ENCODE measurements at places on chromosomes 7 and 10.

DNA sequence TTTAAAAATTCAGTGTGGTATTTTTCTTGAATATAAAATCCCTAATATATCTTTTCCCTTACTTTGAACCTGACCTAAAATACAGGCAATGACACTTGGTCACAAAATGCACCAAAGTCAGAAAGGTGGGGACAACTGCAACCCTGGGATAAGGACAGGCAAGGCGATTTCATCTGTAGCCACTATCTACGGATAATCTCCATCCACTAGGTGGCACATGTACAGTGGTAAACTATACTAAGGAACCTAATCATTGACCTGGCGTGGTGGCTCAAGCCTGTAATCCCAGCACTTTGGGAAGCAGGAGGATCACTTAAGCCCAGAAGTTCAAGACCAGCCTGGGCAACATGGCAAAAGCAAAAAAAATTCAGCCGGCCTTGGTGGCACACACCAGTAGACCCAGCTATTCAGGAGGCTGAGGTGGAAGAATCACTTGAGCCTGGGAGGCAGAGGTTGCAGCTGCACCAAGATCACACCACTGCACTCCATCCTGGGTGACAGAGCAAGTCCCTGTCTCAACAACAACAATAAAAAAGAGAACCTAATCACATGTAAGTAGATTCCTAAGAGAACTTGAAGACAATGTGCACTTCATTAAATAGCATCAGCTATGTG lies 98.9 kb downstream of the KMT2C start:
- DNase-seq: peak; percentile 40

DNA sequence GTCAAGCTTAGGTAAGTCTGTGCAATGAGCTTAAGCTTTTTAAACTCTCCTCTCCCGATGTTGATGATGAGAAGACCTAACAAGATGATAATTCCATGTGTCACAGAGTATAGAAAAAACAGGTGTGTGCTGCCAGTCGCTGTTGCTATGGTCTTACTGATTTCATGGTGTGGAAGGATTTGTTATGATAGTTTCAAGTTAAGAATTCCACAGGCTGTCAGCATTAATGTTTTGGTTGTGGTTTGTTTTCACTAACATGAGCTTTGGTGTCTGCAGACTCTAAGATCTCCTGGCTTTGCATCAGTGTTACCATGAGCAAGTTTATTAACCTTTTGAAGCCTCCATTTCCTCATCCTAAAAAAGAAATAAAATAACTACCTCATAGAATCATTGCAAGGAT lies 123.7 kb downstream of the NSUN6 start:
- DNase-seq: no peak

DNA sequence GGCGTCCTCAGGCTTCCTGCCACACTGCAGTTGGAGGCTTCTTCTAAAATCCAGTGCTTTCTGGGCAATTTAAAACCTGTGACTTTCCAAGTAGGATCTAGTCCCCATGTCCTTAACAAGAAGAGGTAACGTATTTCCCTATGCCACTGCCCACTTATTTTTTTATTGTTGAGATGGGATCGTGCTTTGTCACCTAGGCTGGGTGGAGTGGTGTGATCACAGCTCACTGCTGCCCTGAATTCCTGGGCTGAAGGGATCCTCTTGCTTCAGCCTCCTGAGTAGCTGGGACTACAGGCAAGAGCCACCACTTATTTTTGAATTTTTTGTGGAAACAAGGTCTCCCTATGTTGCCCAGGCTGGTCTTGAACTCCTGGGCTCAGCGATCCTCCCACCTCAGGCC lies 63.4 kb downstream of the DAGLB start:
- DNase-seq: no peak

DNA sequence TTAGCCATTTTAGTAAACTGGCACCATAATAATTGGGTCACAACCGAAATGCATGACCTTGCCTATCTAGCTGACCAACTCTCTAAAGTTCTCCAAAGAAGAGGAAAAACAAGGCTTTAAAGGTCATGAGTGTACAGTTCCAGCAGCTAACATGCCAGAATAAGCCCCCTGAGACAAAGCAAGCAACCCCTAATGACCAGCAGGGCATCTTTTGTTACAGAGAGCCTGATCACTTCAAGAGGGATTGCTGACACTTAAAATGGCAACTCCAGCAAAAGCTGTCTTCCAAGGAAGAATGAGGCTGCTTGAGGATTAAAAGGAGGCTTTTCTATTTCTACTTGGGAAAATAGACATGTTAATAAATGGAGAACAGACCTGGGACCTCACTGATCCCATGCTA lies 213.6 kb downstream of the CDC14C start:
- DNase-seq: no peak

DNA sequence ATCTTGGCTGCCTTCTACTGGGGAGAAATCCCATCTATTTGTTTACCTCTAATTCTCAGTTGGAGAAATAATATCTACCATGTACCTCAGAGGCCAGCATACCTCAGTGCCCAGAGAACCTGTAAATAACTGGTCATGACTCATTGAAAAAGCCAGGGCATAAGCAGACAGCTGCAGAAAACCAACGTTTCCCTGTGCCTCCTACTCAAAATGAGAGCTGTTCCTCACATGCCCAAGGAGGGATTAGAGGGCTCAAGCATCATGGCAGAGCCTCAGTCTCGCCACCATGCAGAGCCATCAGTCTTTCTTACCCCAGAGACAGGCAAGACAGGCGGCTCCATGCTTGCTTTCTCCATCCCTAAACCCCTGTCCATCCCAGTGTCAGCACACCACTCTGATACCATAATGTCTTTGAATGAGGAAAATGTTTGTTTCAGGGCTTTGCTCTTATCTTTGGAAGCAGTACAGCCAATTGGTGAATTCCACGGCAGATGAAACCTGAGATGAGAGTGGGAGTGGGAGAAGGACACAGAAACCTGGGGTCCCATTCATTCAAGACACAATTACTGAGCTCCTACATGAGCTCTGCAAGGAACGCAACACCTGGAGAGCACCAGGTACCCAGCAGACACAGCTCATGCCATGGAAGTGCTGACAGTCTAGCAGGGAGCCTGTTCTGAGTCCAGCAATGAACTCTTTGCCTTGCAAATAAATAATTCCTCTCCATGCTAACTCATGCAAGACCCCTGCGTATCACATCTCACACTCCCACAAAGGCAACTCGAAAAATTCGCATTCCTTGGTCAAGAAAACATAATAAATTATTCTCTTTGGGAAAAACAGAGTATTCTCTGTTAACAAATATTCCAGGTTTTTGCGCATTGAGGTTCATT lies 21.1 kb downstream of the PON1 start:
- no peak for DNase-seq

GRCh38 chr10:24128066-24128730 lies 80.7 kb upstream of the KIAA1217 start:
- no peak for DNase-seq

DNA sequence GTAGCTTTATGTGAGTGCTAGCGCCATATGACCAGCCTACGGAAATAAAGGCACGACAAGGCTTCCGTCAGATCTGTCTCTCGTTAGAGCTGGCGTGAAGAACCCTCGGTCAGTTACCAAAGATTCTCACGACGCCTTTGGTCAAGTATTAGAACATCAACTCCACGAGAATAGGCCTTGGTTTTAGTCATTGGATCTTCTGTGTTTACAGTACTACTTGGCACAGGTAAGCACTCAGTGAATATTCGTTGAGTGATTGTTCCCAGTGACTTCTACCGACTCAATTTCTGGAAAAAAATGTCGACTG lies 316 bp downstream of the RBM48 start:
- no peak for DNase-seq

DNA sequence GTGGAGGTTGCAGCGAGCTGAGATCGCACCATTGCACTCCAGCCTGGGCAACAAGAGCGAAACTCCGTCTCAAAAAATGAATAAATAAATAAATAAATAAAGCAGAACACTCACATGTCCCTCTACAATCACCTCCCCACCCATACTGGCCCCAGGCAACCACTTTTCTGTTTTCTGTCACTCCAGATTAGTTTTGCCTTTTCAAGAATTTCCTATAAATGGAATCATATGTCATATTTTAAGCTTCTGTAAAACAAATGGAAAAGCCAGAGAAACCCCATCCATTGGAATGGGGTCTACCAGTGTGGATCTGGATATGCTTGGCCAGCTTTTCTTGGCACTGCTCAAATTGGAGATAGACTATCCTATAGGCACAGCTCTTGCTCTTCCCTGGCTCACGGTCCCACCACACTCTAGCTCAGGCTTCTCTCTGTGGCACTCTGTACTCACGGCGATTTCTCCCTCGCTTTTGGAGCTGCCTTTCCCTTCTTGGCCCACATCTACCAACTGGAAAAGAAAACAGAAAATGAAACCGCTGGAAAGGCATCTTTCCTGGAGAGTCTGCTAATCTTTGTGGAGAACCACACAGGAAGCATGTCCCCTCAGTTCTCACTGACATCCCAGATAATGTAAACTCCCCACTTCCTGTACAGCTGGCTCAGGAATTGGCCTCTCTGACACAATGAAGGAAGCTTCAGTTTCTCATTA lies 210.1 kb downstream of the JCAD start:
- DNase-seq: no peak

- no peak for DNase-seq
These were observed 52.1 kb downstream of the HDAC9 start for GRCh38 chr7:18547509-18548187.

DNA sequence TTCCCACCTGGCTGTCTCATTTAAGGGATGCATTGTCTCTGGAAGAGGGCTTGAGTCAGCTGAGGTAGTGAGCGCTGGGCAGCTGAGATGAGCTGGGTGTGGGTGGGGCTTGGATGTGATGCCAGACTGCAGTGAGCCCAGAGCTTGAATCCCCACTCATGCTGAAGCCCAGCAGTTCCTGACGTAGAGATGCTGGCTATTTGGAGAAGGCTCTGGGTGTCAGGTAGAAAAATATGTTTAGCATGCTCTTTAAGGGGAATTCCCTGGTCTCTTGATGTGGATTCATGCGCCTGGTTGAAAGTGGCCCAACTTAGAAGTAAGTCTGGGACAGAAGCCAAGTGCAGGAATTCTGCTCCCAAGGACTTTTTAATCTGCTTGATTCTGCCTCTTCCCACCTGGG lies 241.5 kb upstream of the IGFBP3 start:
- no peak for DNase-seq

DNA sequence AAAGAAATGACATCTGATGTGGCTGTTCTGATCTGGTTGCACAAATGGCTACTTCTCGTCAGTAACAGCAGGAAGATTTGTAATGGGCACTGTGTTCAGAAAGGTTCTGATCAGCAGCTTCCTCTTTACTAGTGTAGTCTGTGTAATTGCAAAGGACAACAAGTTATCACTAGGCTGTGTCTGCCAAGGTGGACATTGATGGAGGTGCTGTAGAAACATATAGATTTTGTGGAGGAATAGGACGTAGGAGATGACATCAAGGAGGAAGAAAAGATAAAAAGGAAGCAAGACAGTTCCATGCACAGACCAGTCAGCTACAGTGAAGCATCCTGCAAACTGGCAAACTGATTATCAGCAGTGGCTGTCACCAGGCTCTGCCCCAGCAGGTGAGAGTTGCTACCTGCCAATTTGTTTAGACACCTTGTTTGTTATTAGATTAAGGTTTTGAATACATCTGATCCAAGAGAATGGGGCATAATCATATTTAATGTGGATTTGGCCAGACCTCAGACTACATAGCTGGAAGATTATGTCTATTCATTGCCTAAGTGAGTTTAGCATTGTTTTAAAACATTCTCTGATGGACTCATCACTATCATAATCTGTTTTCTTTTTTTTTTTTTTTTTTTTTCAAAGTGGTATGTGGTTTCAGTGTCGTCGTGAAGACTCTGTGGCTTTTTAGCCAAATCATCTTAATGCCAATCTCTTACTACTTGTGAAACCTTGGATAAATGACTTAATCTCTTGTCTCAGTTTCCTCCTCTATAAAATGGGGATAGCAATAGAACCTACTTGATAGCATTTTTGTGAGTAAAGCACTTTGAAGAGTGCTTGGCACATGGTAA lies 417.9 kb upstream of the LRGUK start:
- no peak for DNase-seq

DNA sequence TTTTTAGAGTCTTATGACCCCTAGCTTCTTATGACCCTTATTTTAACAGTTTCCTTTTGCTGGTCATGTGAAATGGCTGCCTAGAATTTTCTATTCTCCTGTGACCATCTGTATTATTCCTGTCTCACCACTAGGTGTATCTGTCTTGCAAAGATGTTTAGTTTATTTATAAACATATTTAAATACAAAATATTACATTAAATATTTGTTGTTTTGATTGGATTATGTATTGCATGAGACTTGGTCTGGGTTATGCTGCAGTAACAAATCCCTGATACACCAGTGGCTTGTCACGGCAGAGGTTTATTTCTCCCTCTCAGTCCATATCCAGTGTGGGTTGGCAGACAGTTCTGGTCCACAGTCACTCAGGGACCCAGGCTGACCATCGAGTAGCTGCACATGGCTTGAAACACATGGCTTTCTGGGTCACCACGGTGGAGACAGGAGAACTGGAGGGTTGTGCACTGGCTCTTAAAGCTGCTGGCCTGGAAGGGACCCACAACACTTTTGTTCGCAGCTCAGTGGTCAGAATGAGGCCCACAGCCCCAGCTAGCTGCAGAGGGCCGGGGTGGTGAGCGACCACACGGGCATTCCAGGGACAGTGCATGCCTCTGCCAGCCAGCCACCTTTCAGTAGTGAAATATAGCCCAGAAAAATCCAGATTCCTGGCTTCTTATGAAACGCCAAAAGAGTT lies 7.4 kb downstream of the RASSF4 start:
- no peak for DNase-seq

GRCh38 chr10:69802424-69803161 lies 887 bp downstream of the COL13A1 start:
- no peak for DNase-seq

DNA sequence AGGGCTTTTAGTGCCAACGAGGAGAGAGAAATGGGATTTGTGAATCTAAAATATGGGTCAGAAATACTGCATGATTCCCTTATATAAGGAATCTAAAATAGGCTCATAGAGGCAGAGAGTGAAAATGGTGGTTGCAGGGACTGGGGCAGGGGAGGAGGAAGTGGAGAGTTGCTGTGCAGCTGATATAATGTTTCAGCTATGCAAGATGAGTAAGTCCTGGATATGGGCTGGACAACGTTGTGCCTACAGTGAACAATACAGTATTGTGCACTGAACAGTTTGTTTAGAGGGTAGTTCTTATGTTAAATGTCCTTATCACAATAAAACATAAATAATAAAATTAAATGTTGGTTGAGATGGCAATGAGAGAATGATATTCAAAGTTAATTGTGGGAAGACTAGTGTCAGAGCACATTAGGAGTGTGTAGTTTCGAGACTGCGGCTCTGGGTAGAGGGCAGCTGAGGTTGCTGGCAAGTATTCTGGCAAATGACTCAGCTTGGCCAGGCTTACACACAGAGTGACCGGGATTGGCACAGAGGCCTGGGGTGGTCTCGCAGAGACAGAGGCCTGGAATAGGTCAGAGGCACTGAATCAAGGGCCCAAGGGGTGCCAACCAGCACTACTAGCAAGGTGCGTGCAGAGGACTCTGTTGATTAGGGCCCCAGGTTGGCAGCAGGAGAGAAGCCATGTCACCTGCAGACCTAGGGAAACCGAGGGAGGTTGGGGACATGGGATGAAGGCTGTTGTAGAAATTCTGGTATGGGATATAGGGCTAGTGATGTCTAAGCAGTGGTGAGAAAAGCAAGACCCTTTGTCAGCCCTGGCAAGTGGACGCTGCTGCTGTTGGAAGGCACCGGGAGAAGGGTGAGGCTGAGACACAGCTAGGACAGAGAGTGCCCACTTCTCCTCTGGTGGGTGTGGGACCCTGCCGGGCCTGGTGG lies 2.8 kb upstream of the DEPP1 start:
- DNase-seq: no peak

Measured in hematopoietic multipotent progenitor cell treated with erythropoietin and hydrocortisone succinate and interleukin-3 and kit ligand, for 17 days (in vitro differentiated cells).